ENCODE measurements at places on chromosomes 5 and 9. TPM values are rescaled to one million over a fixed set of nuclear protein-coding genes. Genes with fewer than 3 reads are reported as not detected.

PCDHA2 gene
- total RNA-seq, result 0.72 TPM

FOXD1 gene
- total RNA-seq, result 5.4 TPM

ADAMTS16 gene
- total RNA-seq, result 1.3 TPM

SLC36A2 gene
- total RNA-seq, result 0.14 TPM

EGFLAM gene
- total RNA-seq, result 1.1 TPM

NPDC1 gene
- 1.2 TPM for total RNA-seq

QRFP gene
- total RNA-seq, result not detected

OR1J2 gene
- not detected for total RNA-seq

OR1J4 gene
- not detected for total RNA-seq

FAM78A gene
- 0.87 TPM for total RNA-seq

RNF208 gene
- total RNA-seq, result 0.31 TPM

FOXD4L4 gene
- total RNA-seq, result not detected

Data from H4 (cell line).